ENCODE measurements at places on chromosomes 3 and 15.

GRCh38 chr3:107085261-107085660 lies 292.0 kb upstream of the CCDC54 start:
- DNase-seq: no peak

GRCh38 chr3:165336786-165337185 lies 140.6 kb upstream of the SLITRK3 start:
- DNase-seq: no peak

DNA sequence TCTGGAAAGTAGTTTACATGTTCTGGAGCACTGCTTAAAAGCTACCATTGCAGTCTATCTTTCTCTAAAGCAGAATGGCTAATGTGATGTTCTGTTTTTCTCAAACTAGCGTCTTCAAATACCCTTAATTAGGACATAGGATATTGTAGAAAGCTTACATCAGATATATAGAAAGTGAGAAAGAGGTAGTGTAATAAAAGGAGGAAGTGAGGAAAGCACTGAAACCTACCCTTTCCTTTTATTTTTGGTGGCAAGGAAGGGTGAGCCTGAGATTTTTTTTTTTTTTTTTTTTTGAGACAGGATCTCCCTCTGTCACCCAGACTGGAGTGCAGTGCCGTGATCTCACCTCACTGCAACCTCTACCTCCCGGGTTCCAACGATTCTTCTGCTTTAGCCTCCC lies 9.4 kb downstream of the SENP2 start:
- DNase-seq: no peak

DNA sequence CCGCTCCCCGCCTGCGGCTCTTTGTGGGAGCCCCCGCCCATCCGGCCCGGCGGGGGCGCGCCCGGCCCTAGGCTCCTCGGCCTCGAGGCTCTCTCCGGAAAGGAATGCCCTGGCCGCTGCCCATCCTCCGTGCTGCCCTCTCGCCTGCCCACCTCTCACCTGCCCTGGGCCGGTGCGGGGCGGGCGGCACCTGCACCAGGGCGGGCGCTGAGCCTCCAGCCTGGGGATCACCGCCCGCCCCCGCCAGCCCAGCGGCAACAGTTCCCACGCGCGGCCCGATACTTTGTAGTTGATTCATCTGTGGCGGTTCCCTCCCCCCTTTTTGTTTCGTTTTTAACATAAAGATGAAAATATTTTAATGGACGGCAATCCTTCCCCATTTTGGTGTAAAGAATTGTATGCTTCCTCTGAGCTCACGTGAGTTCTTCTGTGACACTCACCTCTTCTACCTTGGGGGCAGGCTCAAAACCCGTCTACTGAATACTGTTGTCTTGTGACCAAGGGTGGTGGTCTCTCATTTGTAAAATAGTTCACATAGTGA lies 1.9 kb downstream of the KLF13 start:
- peak; percentile 90 for DNase-seq

- DNase-seq: no peak
Observed at GRCh38 chr3:154625756-154626155, 195.8 kb upstream of the GPR149 start.

DNA sequence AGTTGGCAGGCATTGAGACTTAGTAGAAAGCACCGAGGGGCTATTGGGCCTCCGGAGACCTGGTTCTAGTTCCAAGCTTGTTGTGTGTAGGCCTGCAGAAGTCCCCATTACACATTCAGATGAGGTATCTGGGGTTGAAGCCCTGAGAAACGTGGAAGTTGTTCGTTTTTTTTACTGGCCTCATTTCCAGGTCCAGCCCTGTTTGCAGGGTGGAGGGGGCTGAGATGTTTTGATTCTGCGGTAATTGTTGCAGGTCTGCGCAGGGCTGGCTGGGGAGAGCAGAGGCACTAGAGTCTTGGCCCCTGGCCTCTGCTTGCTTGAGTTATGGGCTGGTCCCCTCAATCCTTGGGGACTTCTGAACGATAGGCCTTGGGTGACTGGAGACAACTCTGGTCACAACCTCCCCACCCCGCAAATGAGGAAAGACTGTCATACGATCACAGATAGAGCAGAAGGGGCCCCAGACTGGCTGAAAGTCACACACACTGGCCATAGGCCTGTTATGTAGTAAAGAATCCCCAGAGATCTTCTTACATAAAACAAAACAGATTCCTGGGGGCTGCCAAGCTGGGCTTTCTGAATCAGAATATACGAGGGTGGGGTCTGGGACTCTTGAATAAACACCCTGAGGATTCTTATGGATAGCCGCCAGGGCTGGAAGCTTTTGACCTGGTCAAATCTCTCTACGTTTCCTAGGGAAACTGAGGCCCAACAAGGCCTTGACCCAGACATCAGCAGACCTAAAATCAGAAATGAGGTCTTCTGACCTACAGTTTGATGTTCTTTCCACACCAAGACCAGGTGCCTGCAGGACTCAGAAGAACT lies 15.6 kb downstream of the KBTBD13 start:
- no peak for DNase-seq

DNA sequence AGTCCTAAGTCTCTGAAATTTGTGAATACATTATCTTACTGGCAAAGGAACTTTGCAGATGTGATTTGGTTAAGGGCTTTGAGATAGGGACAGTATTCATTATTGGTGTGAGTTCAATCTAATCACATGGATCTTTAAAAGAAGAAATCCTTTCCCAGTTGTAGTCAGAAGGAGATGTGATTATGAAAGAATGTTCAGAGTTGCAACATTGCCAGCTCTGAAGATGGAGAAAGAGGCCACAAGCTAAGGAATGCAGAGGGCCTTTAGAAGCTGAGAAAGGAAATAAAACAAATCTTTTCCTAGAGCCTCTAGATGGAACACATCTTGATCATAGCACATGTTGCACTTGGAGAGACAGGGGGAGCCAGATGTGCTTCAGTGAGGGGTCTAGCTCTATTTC lies 27.7 kb upstream of the SIAH2 start:
- no peak for DNase-seq

GRCh38 chr15:95141486-95141885 lies 910.1 kb downstream of the MCTP2 start:
- no peak for DNase-seq

DNA sequence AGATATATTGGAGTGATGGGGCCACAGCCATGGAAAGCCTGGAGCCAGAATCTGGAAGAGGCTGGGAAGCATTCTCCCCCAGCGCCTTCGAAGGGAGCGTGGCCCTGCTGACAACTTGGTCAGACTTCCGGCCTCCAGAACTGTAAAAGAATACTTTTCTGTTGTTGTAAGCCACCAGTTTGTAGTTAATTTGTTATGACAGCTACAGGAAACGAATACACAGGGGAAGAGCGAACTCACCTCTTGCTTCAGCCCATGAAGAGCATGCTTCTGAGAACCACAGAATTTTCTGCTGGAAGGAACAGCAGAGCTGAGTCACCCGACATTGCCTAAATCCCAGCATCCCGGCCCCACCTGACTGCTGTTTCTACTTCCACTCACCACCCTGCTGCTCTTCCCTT lies 501.7 kb downstream of the SHQ1 start:
- peak; percentile 17 for DNase-seq

GRCh38 chr3:128808672-128809071 lies 70.7 kb upstream of the ACAD9 start:
- no peak for DNase-seq

- DNase-seq: no peak
Observed at GRCh38 chr3:94127115-94127514, 64.3 kb downstream of the NSUN3 start.

DNA sequence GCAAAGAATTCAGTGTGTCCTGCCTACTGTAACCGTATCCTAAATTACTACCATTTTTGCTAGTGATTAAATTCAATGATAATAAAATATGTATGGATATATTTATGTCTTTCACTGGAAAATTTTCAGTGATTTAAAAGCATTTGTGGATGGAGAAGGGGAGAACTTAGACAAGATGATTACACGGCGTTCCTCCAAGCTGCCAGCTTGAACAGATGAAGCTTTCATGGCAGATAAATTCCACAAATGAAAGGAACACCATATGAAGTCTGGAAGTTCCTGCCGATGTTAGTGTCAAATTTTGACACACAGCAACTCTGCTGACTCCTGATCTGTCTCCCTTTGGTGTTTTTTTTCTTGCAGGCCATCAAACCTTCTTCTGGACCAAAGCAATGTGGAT lies 364.7 kb downstream of the EPHA3 start:
- DNase-seq: no peak

GRCh38 chr3:58116161-58116955 lies 94.4 kb downstream of the DNASE1L3 start:
- peak; percentile 50 for DNase-seq

GRCh38 chr3:184968115-184968514 lies 156.1 kb downstream of the VPS8 start:
- no peak for DNase-seq

GRCh38 chr3:36540888-36541518 lies 160.7 kb downstream of the STAC start:
- no peak for DNase-seq

DNA sequence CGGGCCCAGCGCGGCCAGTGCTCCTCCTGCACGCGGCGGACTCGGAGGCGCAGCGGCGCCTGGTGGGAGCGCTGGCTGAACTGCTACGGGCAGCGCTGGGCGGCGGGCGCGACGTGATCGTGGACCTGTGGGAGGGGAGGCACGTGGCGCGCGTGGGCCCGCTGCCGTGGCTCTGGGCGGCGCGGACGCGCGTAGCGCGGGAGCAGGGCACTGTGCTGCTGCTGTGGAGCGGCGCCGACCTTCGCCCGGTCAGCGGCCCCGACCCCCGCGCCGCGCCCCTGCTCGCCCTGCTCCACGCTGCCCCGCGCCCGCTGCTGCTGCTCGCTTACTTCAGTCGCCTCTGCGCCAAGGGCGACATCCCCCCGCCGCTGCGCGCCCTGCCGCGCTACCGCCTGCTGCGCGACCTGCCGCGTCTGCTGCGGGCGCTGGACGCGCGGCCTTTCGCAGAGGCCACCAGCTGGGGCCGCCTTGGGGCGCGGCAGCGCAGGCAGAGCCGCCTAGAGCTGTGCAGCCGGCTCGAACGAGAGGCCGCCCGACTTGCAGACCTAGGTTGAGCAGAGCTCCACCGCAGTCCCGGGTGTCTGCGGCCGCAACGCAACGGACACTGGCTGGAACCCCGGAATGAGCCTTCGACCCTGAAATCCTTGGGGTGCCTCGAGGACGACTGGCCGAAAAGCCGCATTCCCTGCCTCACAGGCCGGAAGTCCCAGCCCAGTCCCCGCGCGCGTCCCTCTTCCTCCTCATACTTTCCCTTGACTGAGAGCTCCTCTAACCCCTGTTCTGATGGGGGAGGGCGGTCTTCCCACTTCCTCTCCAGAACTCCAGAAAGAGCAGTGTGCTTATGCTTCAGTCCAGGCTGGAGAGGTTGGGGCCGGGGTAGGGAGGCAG lies 1.4 kb upstream of the IL17RC start:
- DNase-seq: peak; percentile 58

GRCh38 chr3:141900343-141900742 lies 23.9 kb downstream of the ATP1B3 start:
- DNase-seq: peak; percentile 35

GRCh38 chr15:70526974-70527325 lies 236.4 kb downstream of the UACA start:
- no peak for DNase-seq

GRCh38 chr3:117695871-117696645 lies 986.5 kb downstream of the TUSC7 start:
- DNase-seq: no peak

- peak; percentile 30 for DNase-seq
Observed at GRCh38 chr3:128698211-128699047, 27.6 kb upstream of the RAB7A start.

All from activated CD4-positive, alpha-beta memory T cell treated with anti-CD3 and anti-CD28 coated beads for 36 hours (primary cell).